ENCODE measurements at places on chromosomes 4 and X.

DNA sequence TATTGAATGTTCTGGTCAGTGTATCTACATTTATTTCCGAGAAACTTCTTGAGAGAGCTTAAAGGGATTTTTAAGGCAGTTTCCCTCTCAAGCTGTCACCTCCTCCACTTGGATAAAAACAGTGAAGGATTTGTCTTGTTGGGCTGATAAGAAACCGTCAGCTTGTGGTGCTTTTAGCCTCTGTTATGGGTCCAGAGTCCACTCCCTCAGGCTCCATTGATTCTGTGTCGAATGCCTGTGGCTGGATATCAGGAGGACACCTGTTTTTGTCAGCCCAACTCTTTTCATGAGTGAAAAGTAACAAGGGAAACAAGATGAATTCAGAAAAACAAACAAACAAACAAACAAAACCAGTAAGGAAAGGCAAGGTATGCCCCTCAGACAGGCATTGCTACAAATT lies 12.4 kb downstream of the CLCN4 start:
- no peaks in the 10 kb centered on the region for H3K27me3 ChIP-seq
- no peaks in the 10 kb centered on the region for H3K36me3 ChIP-seq
- H3K27ac ChIP-seq, result no peak overlapping the region
- DNase-seq, result no peak
- no peaks in the 10 kb centered on the region for H3K4me1 ChIP-seq
- no peak overlapping the region for H3K4me3 ChIP-seq

GRCh38 chrX:150831863-150832262 lies 66.6 kb downstream of the CD99L2 start:
- H3K27ac ChIP-seq, result no peak overlapping the region
- H3K27me3 ChIP-seq, result no peaks in the 10 kb centered on the region
- H3K4me1 ChIP-seq, result no peaks in the 10 kb centered on the region

GRCh38 chr4:165873298-165874071 lies 448 bp downstream of the TLL1 start:
- H3K4me3 ChIP-seq, result no peak overlapping the region
- DNase-seq, result no peak
- H3K36me3 ChIP-seq, result no peaks in the 10 kb centered on the region
- H3K4me1 ChIP-seq, result no peaks in the 10 kb centered on the region
- H3K27me3 ChIP-seq, result peaks cover 11% of the 10 kb centered on the region

DNA sequence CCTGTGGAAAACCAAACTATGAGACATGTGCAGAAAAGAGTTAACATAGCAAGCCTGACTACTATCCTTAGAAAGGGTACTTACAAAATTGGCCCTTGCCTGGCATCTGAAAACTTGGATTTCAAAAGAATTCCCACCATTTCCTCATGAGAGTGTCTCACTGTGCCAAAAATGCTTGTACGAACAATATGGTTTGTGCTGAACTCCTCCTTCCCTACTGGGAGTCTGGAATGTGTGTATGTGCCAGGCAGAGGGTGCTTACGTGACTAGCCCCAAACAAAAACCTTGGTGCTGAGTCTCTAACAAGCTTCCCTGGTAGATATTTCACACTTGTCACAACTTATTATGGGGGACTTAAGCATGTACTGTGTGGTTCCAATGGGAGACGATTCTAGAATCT lies 81.7 kb upstream of the GIMD1 start:
- H3K4me1 ChIP-seq, result no peaks in the 10 kb centered on the region
- no peak overlapping the region for H3K4me3 ChIP-seq
- no peaks in the 10 kb centered on the region for H3K36me3 ChIP-seq
- no peak for DNase-seq
- no peaks in the 10 kb centered on the region for H3K27me3 ChIP-seq
- no peak overlapping the region for H3K27ac ChIP-seq

DNA sequence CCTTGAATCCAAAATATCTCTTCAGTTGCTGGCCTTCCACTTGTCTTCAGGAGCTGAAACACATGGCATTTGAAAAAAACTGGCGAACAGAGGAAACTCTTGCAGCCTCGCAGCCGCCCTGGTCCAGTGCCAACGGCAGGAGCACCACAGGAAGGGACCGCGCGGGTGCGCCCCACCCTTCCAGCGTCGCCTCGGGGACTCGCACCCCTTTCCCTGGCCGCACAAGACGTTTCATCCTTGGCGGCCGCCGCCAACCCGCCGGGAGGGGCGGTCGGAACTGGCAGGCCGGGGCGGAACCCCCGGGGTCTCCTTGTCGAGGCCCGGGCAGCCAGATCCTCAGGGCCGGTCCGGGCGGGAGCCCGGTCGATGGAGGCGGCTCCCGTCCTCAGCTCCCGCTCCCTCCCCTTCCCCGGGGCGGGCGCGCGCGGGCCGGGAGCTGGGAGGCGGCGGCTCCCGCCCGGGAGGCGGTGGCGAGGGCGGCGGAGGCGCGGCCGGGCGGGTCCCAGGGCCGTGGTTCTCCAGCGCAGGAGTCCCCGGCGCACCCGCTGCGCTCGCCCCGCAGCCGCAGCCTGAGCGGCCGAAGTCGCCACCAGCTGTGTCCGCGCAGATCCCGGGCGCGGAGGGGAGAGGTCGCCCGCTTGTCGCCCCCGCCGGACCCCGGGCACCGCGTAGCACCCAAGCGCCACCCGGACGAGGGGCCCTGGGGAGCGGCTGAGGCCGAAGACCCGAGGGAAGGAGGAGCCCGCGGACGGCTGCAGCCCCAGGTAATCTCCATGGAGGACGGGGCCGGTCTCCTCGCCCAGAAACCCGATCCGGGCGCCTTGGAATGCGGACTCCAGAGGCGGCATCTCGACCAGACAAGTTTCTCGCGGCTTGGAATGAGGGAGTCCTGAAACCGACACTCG lies 886 bp upstream of the NDST3 start:
- DNase-seq, result no peak
- no peaks in the 10 kb centered on the region for H3K36me3 ChIP-seq
- H3K27ac ChIP-seq, result no peak overlapping the region
- H3K27me3 ChIP-seq, result no peaks in the 10 kb centered on the region
- H3K4me1 ChIP-seq, result no peaks in the 10 kb centered on the region

GRCh38 chrX:71053217-71053621 lies 14.9 kb downstream of the SNX12 start:
- DNase-seq, result no peak
- no peaks in the 10 kb centered on the region for H3K36me3 ChIP-seq
- no peaks in the 10 kb centered on the region for H3K27me3 ChIP-seq
- no peak overlapping the region for H3K4me3 ChIP-seq

GRCh38 chr4:12050357-12050756 lies 621.7 kb upstream of the HS3ST1 start:
- H3K27me3 ChIP-seq, result no peaks in the 10 kb centered on the region
- DNase-seq, result no peak
- no peak overlapping the region for H3K4me3 ChIP-seq
- no peak overlapping the region for H3K27ac ChIP-seq

GRCh38 chr4:143406523-143406922 lies 69.8 kb downstream of the GAB1 start:
- H3K4me3 ChIP-seq, result no peak overlapping the region
- peaks cover 3% of the 10 kb centered on the region for H3K4me1 ChIP-seq
- H3K27me3 ChIP-seq, result no peaks in the 10 kb centered on the region
- H3K27ac ChIP-seq, result no peak overlapping the region
- H3K36me3 ChIP-seq, result no peaks in the 10 kb centered on the region

GRCh38 chr4:1406981-1407656 lies 877 bp upstream of the NKX1-1 start:
- DNase-seq, result no peak
- H3K27me3 ChIP-seq, result peaks cover 12% of the 10 kb centered on the region
- H3K27ac ChIP-seq, result no peak overlapping the region
- no peak overlapping the region for H3K4me3 ChIP-seq
- no peaks in the 10 kb centered on the region for H3K4me1 ChIP-seq
- no peaks in the 10 kb centered on the region for H3K36me3 ChIP-seq

DNA sequence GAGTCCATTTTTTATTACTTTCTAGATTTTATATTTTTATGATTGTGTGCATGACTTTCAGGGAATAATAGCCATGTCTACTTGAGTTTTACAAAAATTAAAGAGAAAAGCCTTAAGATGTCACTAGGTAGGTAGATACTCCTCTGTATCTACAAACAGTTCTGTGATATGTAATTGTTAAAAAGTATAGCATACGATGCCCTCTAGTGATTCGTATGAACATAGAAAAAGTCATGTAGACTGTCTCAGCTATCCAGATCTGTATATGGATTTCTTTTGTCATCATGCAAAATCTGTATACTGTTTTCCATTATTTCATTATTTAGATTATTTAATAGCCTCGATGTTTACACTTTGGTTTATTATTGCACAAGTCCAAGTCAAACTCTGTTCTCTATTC lies 856.6 kb downstream of the CENPC start:
- DNase-seq, result no peak
- no peak overlapping the region for H3K4me3 ChIP-seq
- no peaks in the 10 kb centered on the region for H3K36me3 ChIP-seq
- H3K4me1 ChIP-seq, result no peaks in the 10 kb centered on the region
- H3K27ac ChIP-seq, result no peak overlapping the region
- H3K27me3 ChIP-seq, result no peaks in the 10 kb centered on the region

DNA sequence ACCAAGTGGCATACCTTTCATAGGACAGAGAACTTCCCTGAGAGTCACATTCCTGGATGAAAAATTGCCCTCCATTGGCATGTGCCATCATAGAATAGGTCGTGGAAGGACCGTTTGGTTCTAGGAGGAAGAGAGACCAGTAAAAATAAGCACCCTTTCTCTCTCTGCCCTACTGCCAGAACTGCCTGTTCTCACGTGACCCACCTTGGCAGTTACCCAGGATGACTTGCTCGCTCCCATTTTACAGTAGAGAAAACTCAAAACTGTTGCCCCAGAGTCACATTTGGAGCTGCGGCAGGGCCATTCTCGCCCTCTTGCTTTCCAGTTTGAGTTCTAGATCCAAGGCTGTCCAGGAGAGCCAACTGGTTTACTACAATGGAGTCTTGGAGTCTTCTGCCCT lies 1.1 kb upstream of the NLGN3 start:
- peaks cover 10% of the 10 kb centered on the region for H3K4me1 ChIP-seq
- H3K27ac ChIP-seq, result no peak overlapping the region
- no peak for DNase-seq
- no peaks in the 10 kb centered on the region for H3K27me3 ChIP-seq
- H3K4me3 ChIP-seq, result no peak overlapping the region

DNA sequence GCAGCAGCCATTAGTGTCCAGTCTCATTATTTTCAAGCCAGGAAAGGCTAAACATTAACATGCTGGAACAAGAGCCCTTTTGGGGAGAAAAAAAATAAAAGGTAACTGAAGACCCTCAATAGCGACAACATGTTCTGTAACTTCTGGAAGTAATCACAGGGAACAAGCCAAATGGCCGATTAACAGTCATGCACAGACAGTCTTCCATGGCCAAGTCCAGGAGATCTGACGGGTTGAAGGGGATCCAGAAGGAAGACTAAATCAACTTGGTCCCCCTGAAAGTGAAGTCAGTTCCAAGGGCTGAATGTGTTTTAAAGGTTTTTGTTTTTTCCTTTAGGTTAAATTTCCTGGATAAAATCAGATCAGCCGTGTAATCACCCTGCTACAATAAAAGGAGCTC lies 52.5 kb downstream of the LNX1 start:
- no peaks in the 10 kb centered on the region for H3K27me3 ChIP-seq
- no peak overlapping the region for H3K27ac ChIP-seq
- no peaks in the 10 kb centered on the region for H3K4me1 ChIP-seq

- H3K36me3 ChIP-seq, result no peaks in the 10 kb centered on the region
- H3K27ac ChIP-seq, result no peak overlapping the region
- DNase-seq, result no peak
- H3K4me1 ChIP-seq, result no peaks in the 10 kb centered on the region
- H3K27me3 ChIP-seq, result no peaks in the 10 kb centered on the region
These were observed 178.2 kb downstream of the FAT4 start for GRCh38 chr4:125492957-125493356.

DNA sequence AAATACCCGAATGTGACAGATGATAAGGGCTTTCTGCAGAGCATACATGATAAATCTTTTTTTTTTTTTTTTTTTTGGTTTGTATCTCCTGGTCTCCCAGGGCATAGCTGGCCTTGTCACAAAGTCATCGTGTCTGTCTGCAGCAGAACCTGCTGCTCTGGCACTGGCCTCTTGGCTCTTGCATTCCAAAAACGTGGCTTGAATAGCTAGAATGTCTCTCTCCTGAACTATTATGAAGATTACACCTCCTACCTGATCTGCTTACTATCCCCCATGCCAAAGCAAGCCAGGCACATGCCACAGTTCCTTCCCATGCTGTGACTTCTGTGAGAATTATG lies 50.4 kb upstream of the SCRG1 start:
- no peak for DNase-seq
- no peak overlapping the region for H3K27ac ChIP-seq
- no peaks in the 10 kb centered on the region for H3K36me3 ChIP-seq
- no peak overlapping the region for H3K4me3 ChIP-seq
- no peaks in the 10 kb centered on the region for H3K27me3 ChIP-seq
- no peaks in the 10 kb centered on the region for H3K4me1 ChIP-seq

GRCh38 chr4:118360106-118360505 lies 7.3 kb upstream of the PRSS12 start:
- H3K27me3 ChIP-seq, result peaks cover 2% of the 10 kb centered on the region
- no peaks in the 10 kb centered on the region for H3K36me3 ChIP-seq
- no peak overlapping the region for H3K27ac ChIP-seq
- no peak overlapping the region for H3K4me3 ChIP-seq
- no peaks in the 10 kb centered on the region for H3K4me1 ChIP-seq

DNA sequence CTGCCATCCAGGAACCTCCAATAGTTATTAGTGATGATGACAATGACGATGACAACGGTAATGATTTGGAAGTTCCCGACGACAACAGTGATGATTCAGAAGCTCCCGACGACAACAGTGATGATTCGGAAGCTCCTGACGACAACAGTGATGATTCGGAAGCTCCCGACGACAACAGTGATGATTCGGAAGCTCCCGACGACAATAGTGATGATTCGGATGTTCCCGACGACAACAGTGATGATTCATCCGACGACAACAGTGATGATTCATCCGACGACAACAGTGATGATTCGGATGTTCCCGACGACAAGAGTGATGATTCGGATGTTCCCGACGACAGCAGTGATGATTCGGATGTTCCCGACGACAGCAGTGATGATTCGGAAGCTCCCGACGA lies 14.7 kb downstream of the CXCR3 start:
- no peak for DNase-seq
- peaks cover 18% of the 10 kb centered on the region for H3K36me3 ChIP-seq
- no peak overlapping the region for H3K27ac ChIP-seq
- H3K27me3 ChIP-seq, result no peaks in the 10 kb centered on the region

DNA sequence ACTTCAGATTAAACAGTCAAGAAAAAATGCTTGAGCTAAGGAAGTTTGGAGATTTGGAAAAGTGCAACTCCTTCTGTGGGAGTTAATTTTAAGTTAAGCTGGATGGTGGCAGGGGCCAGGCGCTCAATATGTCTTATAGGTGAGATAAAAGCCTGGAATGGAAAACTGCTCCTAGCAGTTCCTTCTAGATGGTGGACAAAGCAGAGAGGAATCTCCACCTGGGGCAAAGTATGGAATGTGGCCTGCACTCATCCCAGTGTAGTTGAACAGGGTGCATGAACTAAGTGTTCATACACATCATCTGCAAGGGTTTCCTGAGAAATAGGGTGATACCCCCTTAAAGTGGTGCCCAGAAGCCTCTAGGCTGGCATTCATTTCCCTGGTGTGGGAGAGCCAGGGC lies 227.1 kb downstream of the FGF13 start:
- no peak overlapping the region for H3K4me3 ChIP-seq
- H3K27me3 ChIP-seq, result no peaks in the 10 kb centered on the region
- H3K36me3 ChIP-seq, result no peaks in the 10 kb centered on the region
- H3K4me1 ChIP-seq, result no peaks in the 10 kb centered on the region

Measured in CD8-positive, alpha-beta memory T cell (primary cell).